ENCODE measurements at places on chromosomes 1 and 21.

GRCh38 chr1:176670853-176671252 lies 207.9 kb downstream of the PAPPA2 start:
- DNase-seq = no peak

DNA sequence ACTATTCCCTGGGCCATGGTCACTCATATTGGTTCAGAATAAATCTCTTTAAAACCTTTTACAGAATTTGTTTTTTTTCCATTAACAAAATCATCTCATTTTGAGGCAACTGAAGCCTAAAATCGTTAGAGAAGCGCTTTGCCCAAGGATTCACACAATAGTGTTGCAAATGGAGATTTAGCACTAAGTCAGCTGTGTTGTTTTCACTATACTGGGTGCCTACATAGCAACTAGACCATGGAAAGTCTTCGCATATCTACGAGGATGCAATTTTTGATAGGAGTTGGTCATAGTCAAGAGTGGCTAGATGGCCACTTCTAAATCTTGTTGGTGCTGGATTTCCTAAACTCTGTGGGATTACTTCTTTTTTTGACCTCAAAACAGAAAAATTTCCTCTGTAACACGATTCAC lies 530 bp upstream of the TIPRL start:
- DNase-seq = no peak

GRCh38 chr1:175841738-175842187 lies 98.4 kb upstream of the TNR start:
- DNase-seq = no peak

DNA sequence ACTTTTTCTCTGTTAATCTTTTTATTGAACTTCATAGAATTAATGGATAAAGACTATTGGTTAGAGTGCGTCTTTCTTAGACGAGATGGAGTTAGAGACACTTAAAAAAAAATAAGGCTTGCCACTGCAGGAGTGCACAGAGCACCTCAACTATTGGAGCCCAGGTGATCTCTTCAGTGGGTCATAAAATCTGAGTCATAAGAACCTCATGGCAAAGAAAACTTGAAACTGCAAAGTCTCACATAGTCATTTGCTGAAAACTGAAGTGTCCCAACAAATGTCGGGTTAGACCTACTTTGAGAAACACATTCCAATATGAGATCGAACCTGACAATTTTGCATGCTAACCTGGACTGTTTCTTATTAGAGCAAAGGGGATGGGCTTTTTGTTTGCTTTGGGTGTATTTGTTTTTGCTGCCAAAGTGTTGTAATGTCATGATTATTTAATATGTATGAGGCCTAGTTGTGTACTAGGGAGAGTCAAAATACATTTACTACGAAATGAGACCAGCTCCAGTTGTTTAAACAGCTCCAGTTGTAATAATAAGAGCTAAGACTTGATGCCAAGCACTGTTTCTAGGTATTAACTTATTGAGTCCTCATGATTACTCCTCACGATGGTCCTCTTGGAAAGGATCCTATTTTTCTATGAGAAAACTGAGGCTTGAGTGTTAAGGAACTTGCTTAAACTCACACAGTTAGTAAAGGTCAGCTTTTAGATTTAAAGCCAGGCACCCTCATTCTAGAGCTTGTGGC lies 65.1 kb downstream of the DDR2 start:
- no peak for DNase-seq

- DNase-seq = no peak
Observed at GRCh38 chr1:50829014-50829958, 130.8 kb downstream of the FAF1 start.

GRCh38 chr1:231699784-231700183 lies 73.2 kb downstream of the DISC1 start:
- DNase-seq = no peak

All from activated gamma-delta T cell (primary cell).